ENCODE measurements at places on chromosomes 11 and 22. TPM values are rescaled to one million over a fixed set of nuclear protein-coding genes. Genes with fewer than 3 reads are reported as not detected.

Gene ZNF280A
- not detected for total RNA-seq

Gene PLEKHA7
- 1.00 TPM for total RNA-seq

Gene SLC5A4
- not detected for total RNA-seq

Gene ANO5
- total RNA-seq: 0.05 TPM

Gene SCT
- total RNA-seq: not detected

Gene HOATZ
- total RNA-seq: not detected

- H3K27me3 ChIP-seq: peaks cover 12% of the 10 kb centered on the region
- no peaks in the 10 kb centered on the region for H3K36me3 ChIP-seq
- no peak for DNase-seq
- H3K27ac ChIP-seq: no peak overlapping the region
- no peak overlapping the region for H3K4me3 ChIP-seq
Observed at GRCh38 chr22:45891471-45891995, 85.4 kb downstream of the WNT7B start.

DNA sequence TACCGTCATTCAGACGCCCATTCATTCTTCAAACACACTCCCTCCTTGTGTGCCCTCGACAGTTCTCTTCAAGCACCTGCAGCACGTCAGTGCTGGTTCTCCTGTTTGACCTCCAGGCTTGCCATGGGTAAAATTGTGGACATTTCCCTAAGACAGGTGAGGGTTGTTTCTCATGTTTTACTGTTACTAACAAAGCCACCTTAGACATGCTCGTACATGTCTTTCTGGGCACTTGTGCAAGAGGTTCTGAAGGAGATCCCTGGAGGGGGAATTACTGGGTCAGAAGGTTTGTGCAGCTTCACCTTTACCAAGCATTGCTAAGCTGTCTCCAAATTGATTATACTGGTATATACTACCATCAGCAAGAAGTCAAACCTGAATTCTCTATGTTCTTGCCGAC lies 189.7 kb upstream of the TMEM45B start:
- no peak overlapping the region for H3K4me3 ChIP-seq
- no peaks in the 10 kb centered on the region for H3K27me3 ChIP-seq
- no peak overlapping the region for H3K27ac ChIP-seq

DNA sequence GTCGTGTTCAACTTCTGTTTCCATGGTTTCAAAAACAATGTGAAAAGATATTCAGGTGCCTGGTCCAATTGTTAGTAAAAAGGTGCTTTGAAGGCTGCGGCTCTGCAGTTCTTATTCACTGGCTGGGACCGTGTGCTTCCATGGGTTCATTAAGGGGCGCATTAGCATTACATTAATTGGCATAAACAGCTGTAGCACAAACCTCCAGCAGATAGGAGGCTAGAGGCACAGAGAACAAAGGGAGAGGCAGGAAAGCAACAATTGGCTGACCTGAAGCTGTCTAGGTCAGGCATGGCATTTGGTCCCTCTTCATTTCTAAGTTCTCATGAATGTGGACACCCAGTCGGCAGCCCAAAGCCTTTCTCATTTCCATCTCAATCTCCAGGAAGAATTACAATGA lies 16.6 kb downstream of the PAK1 start:
- no peaks in the 10 kb centered on the region for H3K36me3 ChIP-seq
- no peak for DNase-seq
- no peak overlapping the region for H3K4me3 ChIP-seq

DNA sequence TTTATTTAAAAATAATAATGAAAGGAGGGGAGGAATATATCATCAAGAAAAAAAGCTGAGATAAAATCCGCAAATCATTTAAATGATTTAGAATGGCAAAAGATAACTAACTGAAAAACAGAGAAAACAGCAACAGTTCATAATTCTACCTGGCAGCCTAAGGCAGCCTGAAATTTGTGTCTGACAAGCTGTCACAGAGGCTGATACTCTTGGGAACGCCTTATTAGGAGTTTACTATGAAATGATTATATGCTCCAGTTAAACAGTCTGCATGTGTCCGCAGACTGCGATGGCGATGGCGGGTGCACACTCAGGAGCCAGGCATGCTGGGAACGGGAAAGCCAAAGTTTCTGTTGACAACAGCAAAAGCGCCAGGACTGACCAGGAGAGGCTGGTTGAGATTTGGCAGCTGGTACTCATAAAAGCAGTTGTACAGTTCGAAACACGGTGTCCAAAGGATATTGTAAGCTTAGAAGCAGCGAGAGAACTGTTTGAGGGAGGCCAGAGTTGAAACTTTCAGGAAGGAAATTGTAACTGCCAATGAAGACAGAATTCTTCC lies 172.9 kb upstream of the MPPED2 start:
- H3K27ac ChIP-seq: no peak overlapping the region
- no peak for DNase-seq
- no peaks in the 10 kb centered on the region for H3K27me3 ChIP-seq
- no peak overlapping the region for H3K4me3 ChIP-seq

- no peak overlapping the region for H3K4me3 ChIP-seq
Observed at GRCh38 chr11:12278766-12279671, 98.4 kb upstream of the PARVA start.

DNA sequence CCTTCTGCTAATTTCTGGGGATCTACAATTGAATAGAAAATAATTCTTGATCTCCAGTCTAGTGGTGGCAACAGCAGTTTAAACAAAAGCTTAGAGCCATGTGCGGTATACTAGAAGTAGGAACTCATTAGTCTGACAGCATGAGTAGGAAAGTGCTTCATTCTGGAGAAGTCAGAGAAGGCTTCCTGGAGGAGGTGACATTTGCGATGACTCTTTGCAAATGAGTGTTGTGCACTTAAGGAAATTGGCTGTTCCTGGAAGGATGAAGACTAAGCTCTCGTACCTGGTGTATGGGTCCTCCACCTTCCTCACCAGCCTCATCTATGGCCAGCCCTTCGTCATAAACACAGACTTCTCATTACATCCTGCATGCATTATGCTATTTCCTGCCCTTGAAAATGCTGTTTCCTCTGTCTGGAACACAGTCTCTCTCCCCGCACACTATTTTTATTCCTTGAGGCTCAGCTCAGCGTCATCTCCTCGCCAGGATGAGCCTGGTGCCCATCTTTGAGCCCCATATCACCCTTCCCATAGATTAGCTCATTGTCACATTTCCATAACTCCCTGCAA lies 132.9 kb downstream of the PKNOX2 start:
- no peaks in the 10 kb centered on the region for H3K4me1 ChIP-seq
- H3K27me3 ChIP-seq: no peaks in the 10 kb centered on the region
- H3K27ac ChIP-seq: no peak overlapping the region
- no peaks in the 10 kb centered on the region for H3K36me3 ChIP-seq
- no peak for DNase-seq
- no peak overlapping the region for H3K4me3 ChIP-seq

DNA sequence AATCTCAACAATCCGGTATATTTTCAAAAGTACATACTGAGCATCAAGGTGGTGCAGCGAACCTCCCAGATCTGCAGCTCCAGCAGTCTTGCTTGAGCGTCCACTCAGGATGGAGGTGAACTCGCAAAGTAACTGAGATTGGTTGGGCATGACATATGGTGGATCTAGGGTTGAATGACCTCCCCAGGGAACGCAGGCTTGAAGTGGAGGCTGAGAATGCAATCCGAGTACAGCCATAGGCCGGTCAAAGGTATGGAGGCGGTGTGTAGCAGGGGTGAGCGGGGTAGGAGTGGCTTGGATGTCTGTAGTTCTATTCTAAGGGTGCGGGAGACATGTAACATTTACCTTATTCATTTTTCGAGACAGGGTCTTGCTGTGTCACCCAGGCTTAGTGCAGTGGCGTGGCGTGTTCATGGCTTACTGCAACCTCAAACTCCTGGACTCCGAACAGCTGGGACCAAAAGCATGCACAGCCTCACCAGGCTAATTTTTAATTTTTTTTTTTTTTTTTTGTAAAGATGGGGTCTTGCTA lies 631 bp upstream of the C22orf39 start:
- H3K27ac ChIP-seq: peak overlapping the region; percentile 97
- peaks cover 18% of the 10 kb centered on the region for H3K36me3 ChIP-seq
- DNase-seq: peak; percentile 60
- peak overlapping the region; percentile 71 for H3K4me3 ChIP-seq
